ENCODE measurements at places on chromosomes 5 and 9.

DNA sequence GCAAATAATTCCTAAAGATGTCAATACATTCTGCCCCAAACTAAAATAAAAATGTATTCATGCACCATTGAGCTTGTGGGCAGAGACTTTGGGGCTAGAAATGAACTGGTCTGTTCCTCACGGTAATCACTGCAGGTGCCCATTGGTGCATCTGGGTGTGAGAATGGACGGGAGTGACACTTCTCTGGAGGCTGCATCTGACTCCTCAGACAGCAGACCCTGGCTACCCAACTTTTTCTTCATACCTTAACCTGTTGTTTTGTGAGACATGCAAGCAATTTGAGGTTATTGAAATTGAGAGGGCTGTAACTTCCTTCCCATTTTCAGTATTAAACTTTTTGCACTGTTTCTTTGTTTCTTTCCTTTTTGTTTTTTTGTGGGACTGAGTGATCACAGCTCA, 333.4 kb downstream of the ICE1 start:
- no peak for DNase-seq

GRCh38 chr5:145479857-145480256, 355.3 kb downstream of the PRELID2 start:
- DNase-seq, result no peak

GRCh38 chr5:181173420-181174342, 26.3 kb downstream of the OR2V2 start:
- DNase-seq, result no peak

GRCh38 chr5:156534085-156534484, 207.1 kb downstream of the SGCD start:
- DNase-seq, result no peak

DNA sequence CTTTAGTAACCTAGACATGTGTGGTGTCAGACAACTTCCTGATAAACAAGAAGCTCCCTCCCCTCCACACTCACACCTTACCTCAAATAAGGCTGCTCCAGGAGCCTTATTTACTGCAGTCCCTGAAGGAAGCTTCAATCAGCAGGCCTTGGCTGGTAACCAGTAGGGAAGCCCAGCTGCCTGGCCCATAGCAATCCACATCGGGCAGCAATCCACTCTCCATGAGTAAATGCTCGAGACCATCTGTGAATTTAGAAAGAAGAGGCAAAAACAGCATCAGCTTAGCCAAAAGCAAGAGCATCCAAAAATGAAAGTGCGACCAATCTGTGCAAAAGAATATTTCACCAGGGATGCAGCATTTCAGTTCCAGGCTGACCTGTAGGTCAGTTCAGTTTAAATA, 213.3 kb upstream of the TUSC1 start:
- no peak for DNase-seq

- DNase-seq, result no peak
These were observed 45.9 kb downstream of the KCNN2 start for GRCh38 chr5:114407783-114408182.

Data from D721Med (cell line).